ENCODE measurements at places on chromosomes 2 and 18.

DNA sequence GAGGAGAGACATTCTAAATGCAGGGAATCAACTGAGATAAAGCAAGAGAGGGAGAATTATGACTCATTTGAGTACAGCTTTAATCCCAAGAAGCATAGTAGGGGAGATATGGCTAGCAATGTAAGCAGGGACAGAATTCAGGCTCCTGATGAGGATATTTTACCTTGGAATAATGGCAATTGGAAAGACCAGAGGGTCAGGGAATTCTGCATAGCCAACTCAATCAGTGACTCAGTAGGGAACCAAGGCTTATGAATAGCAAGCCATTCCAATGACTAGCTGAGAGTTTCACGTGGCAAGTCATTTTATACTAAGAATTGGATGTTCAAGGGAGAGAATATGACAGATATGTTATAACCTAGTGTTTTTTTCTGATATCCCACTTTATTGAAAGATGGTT is 563.8 kb upstream of the NETO1 start:
- no peak for DNase-seq

GRCh38 chr18:37532917-37533316 is 32.7 kb downstream of the CELF4 start:
- no peak for DNase-seq

DNA sequence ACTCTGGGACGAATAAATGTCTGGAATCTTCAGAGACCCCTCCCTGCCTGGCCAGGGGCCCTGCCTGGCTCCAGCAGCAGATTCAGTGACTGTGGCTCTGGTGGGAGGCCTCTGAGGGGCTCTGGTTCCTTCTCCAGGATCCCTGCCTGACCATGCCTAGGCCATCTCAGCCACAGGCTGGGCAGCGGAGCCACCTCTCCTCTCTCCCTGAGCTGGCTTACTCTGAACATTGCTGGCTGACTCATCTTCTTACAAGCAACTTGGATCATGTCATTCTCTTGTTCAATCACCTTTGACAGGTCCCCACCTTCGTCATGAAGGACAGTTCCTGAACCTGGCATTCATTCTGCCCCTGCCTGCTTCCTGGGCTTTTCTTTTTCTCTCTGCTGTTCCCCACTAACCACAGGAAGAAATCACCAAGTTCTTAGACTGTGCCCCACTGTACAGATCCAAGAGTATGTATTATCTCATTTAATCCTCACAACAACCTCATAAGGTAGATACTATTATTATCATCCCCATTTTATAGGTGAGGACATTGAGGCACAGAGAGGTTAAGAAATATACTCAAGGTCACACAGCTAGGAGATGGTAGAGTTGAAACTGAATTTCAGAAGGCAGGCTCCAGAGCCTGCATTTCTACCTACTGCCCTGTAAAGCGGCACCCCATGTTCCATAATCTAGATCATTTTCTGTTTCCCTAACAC is 155.5 kb upstream of the SMAD2 start:
- no peak for DNase-seq

DNA sequence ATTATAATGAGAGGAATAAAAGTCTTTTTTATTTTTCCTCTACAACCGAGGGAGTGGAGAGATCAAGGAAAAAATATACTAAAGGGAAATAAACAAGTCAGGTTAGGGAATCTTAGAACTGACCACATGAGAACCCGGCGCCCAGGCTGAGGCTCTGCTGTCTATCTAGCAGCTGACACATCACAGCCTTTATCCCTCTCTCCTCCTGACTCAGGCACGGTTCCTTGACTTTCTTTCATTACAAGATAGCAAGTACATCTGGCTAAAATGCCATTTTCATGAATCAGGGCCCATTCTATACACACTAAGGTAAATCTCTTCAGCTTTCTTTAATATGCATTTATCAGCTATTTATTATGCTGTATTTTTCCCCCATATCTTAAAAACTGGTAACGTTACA is 296.0 kb downstream of the TMX3 start:
- DNase-seq = no peak

DNA sequence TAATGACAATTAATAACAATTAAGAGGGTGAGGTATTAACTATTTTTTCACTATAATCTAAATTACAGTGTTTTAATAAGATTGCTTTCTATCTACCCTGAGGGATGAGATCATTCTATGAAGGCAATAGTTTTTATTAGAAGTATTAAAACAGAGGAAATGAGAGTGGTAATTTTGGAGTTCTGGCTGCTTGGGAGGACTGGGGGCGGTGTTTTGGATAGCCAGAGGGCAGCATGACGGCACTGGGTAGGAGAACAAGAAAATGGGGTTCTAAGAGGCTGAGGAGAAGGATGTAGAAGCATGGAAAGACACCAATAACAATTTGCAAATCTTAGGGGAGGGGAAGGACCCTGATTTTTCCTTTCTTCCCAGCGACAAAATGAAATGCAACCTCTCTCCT is 5.1 kb upstream of the DNAJC5G start:
- DNase-seq = no peak

DNA sequence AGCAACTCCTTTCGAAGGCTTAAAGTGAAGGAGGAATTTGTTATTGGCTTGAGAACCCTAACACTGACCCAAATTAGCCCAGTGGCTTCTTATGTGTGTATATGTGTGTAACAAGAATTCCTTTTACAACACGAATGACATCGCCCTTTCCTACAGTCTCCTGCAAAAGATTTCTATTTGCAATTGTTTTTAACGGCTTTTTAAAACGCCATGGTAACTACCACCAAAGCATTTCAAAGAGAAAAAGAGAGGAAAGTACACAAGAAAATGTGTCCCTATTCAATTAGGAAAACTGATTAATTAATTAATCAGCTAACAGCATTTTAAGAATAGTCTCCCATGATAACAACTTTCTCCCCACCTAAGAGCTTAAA is 58.1 kb downstream of the PAX3 start:
- no peak for DNase-seq

DNA sequence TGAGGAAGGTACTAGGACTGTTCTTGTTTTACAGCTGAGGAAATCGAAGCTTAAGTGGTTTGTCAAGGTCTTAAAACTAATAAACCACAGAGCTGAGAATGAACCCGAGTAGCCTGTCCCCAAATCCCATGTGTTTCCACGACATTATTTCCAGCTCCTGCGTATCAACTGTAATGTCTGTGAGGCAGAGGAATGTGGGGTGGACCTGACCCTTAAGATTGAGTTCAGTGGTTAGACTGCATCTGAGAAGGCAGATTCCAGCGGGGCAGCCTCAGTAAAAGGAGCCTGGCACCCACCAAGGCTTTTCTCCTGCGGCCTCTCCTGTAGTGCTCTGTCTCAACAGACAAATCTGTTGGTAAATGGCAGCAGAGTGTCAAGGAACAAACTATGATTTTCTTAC is 81.9 kb upstream of the TMEM178A start:
- DNase-seq = no peak

DNA sequence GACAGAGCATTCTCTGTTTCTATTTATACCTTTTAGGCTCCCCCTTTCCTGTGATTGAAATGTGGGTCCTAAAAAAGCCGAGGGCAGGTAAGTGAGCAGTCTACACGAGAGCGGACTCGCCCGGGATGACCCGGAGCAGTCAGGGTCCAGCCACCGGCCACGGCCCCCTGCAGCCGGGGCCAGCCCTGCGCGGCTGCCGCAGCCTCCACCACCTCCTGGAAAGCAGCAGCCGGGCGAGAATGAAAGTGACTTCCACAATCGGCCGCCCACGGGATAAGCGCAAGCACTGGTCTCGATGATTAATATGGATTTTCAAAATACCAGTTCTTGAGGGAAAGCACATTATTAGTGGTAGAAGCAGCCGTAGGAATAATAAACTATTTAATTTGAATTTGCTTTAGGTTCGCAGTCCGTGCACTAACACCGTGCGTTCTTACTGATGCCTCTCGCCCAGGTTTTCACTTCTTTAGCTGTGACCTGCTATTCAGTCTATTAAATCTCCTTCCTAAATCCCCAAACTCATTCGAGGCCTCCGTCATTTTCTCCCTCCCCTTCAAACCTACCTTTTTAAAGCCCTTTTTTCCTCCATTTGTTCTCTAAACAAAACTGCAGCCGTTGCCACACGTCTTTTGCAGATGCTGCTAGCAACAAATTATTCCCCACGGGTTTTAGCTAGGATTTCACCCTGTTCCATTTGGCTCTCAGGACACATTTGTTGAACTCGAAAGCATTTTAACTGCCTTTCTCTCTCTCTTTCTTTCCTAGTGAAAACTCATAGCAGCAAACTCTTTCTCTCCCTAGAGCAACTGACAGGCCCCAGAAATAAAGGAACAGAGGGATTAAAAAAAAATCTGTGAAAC is 1015.1 kb upstream of the PIK3C3 start:
- DNase-seq = no peak

GRCh38 chr2:29632018-29632417 is 289.4 kb downstream of the ALK start:
- DNase-seq = no peak

DNA sequence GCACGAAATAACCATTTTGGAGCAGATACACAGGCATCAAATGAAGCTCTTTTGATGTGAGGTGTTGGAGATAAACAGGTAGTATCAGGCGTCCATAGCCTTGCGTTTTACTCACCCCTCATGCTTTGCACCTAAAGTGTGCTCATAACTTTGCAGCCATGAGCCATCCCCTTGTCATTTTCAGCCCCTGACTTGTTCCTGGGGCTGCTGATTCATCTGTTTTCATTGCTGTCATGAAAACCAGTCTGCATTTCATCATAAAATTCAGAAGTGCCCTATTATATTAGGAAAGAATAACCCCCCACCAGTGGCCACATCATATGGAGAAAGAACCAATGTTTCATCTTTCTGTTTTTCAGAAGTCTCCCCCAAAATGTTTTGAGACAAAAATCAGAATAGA is 329.7 kb upstream of the NRP2 start:
- DNase-seq = no peak

DNA sequence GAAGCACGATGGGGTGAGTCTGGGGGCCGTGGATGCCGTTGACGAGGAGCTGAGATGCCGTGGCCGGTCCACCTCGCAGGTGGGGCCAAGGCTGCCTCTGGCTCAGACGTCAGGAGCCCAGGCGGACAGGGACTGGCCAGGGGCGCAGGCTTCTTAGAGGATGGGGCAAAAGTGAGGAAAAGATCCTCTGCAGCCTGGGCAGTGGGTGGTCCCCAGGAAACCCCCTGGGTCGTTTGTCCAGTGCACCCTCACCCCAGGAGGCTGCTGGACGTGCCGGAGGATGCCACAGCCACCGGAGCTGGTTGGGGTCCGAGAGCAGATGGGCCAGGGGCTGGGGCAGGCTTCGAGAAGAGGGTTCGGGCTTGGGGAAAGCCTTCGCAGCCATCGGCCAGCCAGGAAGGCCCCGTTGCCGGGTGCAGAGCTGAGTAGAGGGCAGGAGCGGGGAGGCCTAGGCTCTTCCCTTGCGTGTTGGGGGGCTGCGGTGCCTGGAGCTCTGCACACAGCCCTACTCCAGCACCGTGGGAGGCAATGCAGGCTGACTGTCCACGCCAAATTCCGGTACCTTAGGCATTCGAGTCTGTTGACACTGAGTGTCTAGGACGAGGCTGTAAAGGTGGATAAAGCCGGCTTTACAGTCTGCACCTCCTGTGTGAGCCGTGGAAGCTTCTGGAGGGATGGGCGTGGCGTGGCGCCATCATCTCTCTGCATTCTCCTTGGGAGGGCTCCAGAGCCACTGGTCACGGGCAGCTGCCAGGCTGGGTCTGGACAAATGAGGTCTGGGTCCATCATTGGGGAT is 18.8 kb downstream of the GPC1 start:
- DNase-seq = no peak

- no peak for DNase-seq
Observed at GRCh38 chr2:196101325-196101991, 32.8 kb upstream of the DNAH7 start.

- DNase-seq = no peak
Observed at GRCh38 chr18:46459789-46460455, 197.1 kb downstream of the LOXHD1 start.

- DNase-seq = no peak
Observed at GRCh38 chr2:84649487-84650142, 133.3 kb downstream of the DNAH6 start.

- no peak for DNase-seq
Observed at GRCh38 chr2:172072706-172073105, 12.6 kb upstream of the DLX1 start.

DNA sequence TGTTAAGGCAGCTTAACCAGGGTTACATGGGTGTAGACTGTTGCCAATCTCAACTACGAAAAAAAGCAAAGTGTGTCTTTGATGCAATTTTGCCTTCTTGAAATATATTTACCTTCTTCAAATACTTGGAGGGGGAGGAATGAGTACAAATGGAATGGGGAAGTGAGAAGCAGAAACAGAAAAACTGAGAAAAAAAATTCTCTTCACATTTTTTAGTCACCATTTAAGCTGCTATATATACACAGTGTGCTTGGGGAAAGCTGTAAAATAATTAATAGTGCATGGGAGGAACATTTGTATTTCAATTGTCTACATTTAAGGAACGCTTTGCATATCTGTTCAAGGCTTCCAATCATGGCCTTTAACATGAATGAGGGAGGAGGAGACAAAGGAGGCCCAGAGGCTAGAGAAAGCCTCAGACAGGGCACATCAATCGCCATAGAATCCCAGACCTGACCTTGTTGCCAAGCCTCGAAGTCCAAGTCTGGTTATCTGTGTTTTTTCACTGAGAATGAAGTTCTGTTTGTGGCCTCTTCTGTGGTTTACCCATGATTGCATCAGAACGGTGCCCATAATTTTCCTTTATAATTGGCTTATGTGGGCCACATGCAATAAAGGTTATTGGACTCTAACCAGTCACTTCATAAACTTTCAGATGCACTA is 158.6 kb downstream of the PIK3C3 start:
- DNase-seq = no peak

DNA sequence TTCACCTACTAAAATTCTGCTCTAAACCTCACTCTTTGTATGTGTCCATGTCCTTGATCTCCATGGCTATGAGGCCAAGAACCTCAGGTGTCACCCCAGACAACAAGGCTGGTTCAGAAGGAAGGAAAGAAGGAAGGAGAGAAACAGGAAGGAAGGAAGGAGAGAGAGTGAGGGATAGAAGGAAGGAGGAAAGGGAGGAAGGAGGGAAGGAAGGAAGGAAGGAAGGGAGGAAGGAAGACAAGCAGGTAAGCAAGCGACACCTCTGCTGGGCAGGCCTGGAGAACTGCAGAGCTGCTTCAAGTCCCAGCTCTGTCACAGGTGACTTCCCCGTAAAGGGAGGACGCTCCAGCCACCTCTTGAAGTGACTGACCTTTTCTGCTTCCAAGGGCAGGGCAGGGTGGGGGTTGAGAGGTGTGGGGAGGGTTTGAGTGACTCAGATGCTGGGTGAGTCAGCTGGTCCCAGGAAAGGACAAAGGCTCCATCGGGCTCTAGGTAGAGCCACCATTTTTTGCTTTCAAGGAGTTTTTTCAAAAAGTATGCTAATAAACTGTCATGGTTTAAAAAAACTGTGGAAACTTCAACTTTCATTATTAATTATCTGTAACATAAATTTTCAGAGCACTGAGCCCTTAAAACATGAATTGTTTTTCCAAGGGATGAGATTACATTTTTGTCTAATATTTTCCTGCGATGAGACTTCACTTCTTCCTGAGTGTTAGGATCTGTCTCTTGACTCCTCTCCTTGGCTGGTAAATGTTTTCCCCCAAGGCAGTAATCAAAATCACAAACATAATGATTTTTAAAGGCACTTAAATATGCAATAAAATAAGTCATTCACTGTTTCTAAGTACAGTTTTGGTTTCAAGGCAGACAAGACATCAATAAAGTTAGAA is 90.1 kb upstream of the L3MBTL4 start:
- no peak for DNase-seq

Data from activated gamma-delta T cell treated with Interleukin-2 at 50 U/mL for 16 hours (primary cell).